ENCODE measurements at places on chromosomes 7 and 10.

DNA sequence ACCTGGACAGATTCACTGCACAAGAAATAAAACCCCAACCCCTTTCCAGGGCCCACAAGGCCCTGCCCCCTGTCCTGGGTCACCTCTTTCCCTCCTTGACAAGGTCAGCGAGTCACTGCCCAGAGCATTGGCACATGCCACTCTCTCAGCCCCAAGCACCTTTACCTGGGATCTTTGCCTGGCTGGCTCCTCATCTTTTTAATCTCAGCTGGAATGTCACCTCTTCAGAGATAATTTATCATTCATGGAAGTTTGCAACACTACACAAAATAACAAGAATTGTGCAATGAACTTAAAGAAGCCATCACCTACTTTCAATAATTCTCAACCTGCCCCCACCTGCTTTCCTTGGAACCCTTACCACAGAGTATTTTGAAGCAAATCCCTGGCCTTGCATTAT is 19.2 kb downstream of the ANTXRL start:
- DNase-seq: no peak

GRCh38 chr10:66258693-66259092 is 667.1 kb upstream of the LRRTM3 start:
- no peak for DNase-seq

- no peak for DNase-seq
Measured at GRCh38 chr7:152556013-152556755, 119.8 kb downstream of the XRCC2 start.

- DNase-seq: no peak
Measured at GRCh38 chr7:95927756-95928155, 155.4 kb downstream of the DYNC1I1 start.

DNA sequence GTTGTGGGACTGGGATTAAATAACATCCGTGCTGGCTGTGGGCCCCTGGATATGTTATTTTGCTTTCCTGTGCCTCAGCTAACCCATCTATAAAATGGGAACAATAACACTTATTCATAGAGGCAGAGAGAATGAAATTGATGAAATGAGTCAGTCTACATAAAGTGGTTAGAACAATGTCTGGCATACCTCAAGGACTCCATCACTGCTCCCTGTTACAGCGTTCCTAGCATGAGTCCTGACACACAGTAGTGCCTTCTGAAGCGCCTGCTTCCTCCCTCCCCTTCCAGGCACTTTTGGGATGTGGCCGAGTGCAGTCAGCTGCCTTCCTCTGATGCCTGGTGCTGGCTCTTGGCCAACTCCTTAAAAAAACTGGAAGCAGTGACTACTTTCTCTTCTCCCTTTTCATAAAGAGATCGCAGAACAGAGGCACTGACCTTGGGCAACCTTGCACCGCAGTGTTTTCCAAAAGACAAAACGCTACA is 108.4 kb upstream of the ZMIZ1 start:
- DNase-seq: no peak

- no peak for DNase-seq
Measured at GRCh38 chr7:7761340-7761973, 43.0 kb upstream of the RPA3 start.

DNA sequence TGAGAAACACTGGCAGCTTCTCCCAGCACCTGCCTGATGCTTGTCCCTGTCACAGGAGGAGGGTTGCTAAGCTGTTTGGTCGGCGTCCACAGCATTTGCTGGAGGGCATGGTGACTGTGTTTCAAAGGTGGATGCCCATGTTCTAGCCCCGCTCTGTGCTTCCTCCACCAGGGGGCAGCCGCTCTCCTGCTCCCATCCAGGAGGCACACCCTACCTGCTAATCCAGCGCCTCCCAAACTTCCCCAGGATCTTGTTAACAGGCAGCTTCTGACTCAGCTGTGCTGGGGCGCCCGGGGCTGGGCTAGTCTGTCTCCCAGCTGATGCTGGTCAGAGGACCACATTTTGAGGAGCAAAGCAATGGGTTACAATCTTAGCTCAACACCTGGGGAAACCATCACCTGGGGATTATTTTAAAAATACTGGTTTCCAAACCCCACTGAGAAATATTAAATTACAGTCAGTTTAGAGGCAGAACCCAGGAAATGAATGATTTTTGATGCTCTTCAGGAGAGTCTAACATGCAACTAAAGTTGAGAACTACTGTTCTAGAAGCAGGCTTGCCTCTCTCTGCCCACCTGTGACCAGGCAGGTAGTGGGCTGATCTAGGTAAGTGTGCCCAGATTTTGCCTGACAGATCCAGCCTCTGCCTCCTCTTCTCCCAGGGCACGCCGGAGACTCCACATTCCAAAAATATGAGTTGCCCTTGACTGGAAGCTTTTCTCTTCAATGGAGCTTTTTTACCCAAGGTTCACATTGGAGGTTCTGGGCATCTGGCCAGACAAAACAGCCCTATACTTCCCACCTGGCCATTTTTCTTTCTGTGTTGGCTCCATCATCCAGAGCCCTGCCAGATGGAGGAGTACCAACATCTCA is 92.7 kb upstream of the GPR26 start:
- DNase-seq: no peak

DNA sequence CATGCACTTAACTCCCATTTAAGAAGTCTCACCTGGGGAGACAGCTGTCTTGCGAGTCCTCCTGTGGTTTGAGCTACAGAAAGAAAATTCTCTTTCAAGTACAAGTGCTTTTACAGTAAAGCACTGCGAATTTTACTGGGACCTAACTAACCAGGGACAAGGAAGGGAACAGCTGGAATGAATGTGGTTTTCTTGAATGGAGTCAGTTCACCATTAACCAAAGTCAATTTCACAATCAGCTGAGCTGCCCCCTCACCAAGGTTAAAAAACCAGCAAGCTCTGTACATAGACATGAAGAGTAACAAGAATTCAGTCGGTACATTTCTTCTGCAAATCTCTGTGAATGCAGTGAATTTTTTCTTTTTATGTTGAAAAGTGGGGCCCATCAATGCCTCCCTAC is 56.3 kb downstream of the GFRA1 start:
- DNase-seq: no peak

GRCh38 chr10:31031558-31032257 is at the start of gene ZNF438:
Gene ZNF438 (minus strand): TSS chr10:31031865. CDS start chr10:30877034, 154,831 bp downstream.
- DNase-seq: peak; percentile 93

DNA sequence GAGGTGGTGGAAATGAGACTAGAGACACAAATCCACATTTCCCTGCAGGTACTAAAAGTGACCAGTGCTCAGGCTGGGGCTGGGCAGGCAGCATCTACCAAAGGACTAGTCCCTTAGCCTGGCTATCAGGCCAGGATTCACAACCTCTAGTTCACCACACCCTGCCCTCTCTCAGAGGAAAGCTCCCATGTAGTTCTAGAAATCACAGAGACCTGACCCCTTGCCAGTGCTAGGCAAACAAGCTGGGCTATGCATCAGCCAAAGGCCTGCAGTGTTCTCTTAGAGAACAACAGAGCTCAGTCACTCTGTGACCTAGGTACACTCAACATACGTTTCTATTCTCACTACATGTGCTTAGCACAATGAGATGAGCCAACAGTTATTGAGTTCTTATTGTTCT is 26.7 kb upstream of the LRRC4 start:
- DNase-seq: no peak

DNA sequence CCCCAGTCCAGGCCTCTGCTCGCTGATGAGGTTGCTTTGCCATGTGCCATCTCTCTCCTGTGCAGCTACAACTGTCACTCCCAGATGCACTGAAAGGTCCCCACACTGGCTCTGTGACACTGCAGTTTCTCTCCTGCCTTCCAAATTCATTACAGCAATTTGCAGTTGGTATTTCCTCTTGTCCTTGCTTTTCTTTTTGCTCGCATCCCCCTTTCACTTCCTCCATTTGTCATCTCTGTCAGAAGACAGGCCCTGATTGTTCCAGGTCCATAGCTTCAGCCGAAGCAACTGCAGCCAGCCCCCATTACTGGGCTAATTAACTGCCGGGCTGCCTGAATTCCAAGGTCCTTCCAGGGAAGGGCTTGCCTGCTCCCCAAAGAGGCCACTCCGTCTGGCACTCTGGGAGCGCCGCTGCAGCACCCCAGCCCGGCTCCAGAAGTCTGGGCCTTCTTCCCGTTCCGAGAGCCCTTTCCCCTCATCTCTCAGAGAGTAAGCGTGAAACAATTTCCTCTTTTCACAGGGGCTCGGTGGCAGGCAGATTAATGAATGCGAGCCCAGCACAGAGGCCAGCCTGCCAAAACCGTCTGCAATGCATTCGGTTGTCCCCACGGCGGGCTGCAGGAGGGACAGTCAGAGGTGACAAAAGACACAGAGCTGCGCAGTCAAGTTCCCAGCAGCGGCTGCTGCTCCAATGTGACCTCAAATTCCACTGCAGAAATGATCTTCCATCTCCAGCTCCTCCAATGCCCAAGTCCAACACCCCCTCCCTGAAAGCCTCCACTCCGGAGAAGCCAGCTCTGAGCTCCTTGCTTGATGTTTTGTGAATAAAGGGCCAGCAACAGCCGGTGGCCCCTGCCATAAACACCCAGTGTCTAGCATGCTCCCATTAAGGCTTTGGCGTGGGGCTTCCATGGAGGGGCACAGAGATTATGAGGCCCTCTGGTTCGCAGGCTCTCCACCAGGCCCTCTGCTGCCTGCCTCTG is 279.4 kb upstream of the HABP2 start:
- no peak for DNase-seq

- no peak for DNase-seq
Measured at GRCh38 chr10:12720217-12720981, 281.1 kb downstream of the CCDC3 start.

DNA sequence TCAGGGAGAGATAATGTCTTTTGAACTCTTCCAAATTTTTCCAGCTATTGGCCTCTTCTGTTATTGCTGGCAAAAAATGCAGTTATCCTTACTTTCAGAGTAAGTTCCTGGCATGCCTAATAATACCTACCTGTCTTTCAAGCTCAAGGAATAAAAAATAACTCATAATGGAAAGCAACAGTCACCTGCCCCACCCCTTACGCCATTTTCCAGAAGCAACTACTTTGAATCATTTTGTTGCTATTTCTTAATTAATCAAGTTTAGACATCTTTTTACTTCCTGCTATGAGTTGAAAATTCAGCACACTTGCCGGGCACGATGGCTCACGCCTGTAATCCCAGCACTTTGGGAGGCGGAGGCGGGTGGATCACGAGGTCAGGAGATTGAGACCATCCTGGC is 23.0 kb upstream of the CDK13 start:
- no peak for DNase-seq

DNA sequence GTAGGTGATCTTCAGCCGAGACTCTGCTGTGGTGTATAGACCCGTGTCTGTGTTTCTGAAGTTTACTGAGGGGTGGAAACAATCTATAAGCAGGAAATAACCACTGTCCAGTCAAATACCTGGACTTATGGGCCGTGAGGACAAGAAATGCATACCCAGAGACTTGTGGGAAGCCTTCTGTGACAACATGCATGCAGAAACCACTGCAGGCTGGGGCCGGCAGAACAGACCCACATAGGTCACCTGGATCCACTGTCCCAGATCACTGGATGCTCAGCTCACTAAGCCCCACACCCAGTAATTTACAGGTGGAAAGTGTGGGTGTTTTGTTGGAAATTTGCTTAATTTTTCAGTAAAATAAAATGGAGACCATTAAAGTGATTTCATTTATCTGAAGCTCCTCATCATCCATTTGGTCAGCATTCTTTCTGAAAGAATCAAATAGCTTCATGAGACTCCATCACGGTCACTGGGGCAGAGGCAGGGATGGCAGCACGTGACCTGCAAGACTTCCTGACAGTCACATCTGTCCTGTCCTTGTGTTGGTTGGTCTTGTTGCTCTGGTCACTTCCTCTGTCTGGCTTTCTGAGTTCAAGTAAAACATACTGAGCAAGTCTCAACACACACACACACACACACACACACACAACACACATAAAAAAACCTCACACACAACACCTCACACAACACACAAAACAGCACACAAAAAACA is 108.3 kb downstream of the TNS3 start:
- no peak for DNase-seq
